Neural progenitor cell (in vitro differentiated cells): ENCODE measurements at places on chromosomes 1 and 21. TPM values are rescaled to one million over a fixed set of nuclear protein-coding genes. Genes with fewer than 3 reads are reported as not detected.

PKNOX1 gene
- 10.3 and 11.0 TPM in 2 replicates for total RNA-seq

TRIM67 gene
- not detected in 2 replicates for total RNA-seq

RAB13 gene
- 14.3 and 15.1 TPM in 2 replicates for total RNA-seq

FBXO2 gene
- total RNA-seq, result 0.56 and 7.3 TPM in 2 replicates

DAP3 gene
- 70.9 and 112 TPM in 2 replicates for total RNA-seq

C1orf198 gene
- total RNA-seq, result 48.5 and 66.7 TPM in 2 replicates

NTMT2 gene
- total RNA-seq, result not detected in 2 replicates

MEAF6 gene
- total RNA-seq, result 83.4 and 127 TPM in 2 replicates

SLX9 gene
- 4.7 and 17.1 TPM in 2 replicates for total RNA-seq

EFNA1 gene
- 0.34 and 0.65 TPM in 2 replicates for total RNA-seq

FCN3 gene
- not detected in 2 replicates for total RNA-seq

GPX7 gene
- 21.9 and 31.6 TPM in 2 replicates for total RNA-seq

IRF6 gene
- 0.34 and 3.3 TPM in 2 replicates for total RNA-seq

OR2L13 gene
- total RNA-seq, result not detected in 2 replicates

CSF3R gene
- total RNA-seq, result 0.56 TPM in 1 of 2 replicates, not detected in the other

CYP4A22 gene
- not detected in 2 replicates for total RNA-seq

SYCP1 gene
- 0.11 TPM in 1 of 2 replicates, not detected in the other for total RNA-seq

DPT gene
- total RNA-seq, result not detected in 2 replicates

GRCh38 chr21:46545363-46545762, 59.5 kb downstream of the S100B start:
- no peaks in the 10 kb centered on the region for H3K4me1 ChIP-seq
- no peak overlapping the region for H3K4me3 ChIP-seq
- peaks cover 4% of the 10 kb centered on the region for H3K36me3 ChIP-seq
- DNase-seq, result no peak
- H3K27me3 ChIP-seq, result no peaks in the 10 kb centered on the region

- DNase-seq, result no peak
- peaks cover 19% of the 10 kb centered on the region for H3K4me1 ChIP-seq
- no peak overlapping the region for H3K4me3 ChIP-seq
Observed at GRCh38 chr1:95703046-95703445, 469.0 kb downstream of the RWDD3 start.

- H3K4me3 ChIP-seq, result no peak overlapping the region
- no peak overlapping the region for H3K27ac ChIP-seq
- no peak for DNase-seq
- no peaks in the 10 kb centered on the region for H3K4me1 ChIP-seq
- H3K27me3 ChIP-seq, result peaks cover 28% of the 10 kb centered on the region
- H3K36me3 ChIP-seq, result no peaks in the 10 kb centered on the region
Observed at GRCh38 chr1:3673381-3674099, 21.2 kb downstream of the TP73 start.

GRCh38 chr1:239422818-239423217, 36.5 kb downstream of the CHRM3 start:
- H3K4me1 ChIP-seq, result no peaks in the 10 kb centered on the region
- no peaks in the 10 kb centered on the region for H3K27me3 ChIP-seq
- no peaks in the 10 kb centered on the region for H3K36me3 ChIP-seq

DNA sequence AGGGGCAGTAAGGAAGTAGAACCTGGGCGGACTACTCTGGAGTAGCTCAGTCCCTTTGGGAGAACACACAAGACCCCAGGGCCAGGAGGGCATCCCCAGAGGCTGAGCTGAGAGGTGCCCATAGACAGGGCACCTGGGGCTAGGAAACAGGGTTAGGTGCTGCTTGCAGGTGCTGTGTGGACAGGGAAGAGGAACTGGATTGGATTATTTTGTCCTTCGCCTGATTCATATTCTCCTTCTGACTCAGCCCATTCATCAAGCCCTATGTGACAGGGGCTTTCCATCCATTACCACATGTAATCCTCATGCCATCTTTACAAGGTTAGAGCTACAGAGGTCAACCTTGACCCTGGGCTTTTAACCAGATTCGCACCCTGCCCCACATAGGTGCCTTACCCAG, 183.9 kb downstream of the C1orf94 start:
- H3K4me3 ChIP-seq, result no peak overlapping the region
- H3K36me3 ChIP-seq, result no peaks in the 10 kb centered on the region
- H3K4me1 ChIP-seq, result peaks cover 5% of the 10 kb centered on the region

DNA sequence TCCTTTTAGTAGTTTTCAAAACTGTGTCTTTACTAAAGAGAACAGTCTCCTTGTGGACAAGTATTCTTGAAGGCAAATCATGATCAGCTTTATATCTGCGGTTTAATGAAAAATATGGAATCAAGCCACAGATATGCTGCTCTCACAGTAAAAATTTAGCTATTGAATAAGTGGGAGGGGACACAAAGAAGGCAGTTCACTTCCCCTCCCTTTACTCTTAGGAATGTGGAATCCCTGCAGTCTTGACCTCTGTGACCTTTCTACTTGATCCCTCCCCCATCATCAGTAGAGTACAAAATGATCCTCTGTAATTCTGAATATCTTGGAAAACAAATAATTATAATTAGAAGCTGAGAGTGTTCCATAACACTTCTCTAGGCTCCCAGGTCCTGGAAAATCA, 136.7 kb upstream of the HOOK1 start:
- H3K4me1 ChIP-seq, result peaks cover 87% of the 10 kb centered on the region
- no peaks in the 10 kb centered on the region for H3K27me3 ChIP-seq
- H3K4me3 ChIP-seq, result peak overlapping the region; percentile 15
- no peaks in the 10 kb centered on the region for H3K36me3 ChIP-seq
- peak overlapping the region; percentile 88 for H3K27ac ChIP-seq

- no peak for DNase-seq
- peaks cover 15% of the 10 kb centered on the region for H3K4me1 ChIP-seq
- no peak overlapping the region for H3K4me3 ChIP-seq
- H3K36me3 ChIP-seq, result no peaks in the 10 kb centered on the region
Observed at GRCh38 chr1:178942285-178943198, 71.7 kb upstream of the ANGPTL1 start.

GRCh38 chr1:147504801-147505311, 36.4 kb upstream of the BCL9 start:
- DNase-seq, result peak; percentile 89
- peak overlapping the region; percentile 34 for H3K4me3 ChIP-seq
- H3K36me3 ChIP-seq, result no peaks in the 10 kb centered on the region
- peak overlapping the region; percentile 73 for H3K27ac ChIP-seq

DNA sequence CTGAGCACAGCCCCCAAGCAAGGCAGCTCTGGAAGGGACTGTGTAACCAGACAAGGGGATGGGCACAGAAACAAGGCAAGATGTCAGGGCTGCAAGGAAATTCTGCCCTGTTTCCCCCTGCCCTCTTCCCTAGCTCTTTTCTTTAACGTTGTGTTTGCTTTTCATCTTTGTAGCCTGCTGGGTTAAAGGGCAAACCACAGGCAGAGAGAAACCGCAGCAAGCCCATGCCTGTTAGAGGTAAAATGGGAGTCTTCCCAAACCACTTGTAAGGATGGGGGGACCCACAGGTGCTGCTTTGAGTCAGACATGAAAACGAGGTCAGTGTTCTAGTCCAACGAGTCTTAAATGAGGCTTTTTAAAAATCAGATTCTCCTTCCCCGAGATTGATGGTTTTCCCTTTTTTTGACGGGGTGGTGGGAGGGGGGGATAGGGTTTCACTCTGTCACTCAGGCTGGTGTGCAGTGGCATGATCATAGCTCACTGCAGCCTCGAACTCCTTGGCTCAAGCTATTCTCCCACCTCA, 13.3 kb downstream of the TGFBR3 start:
- H3K36me3 ChIP-seq, result no peaks in the 10 kb centered on the region
- peaks cover 18% of the 10 kb centered on the region for H3K4me1 ChIP-seq
- H3K27ac ChIP-seq, result peak overlapping the region; percentile 69
- H3K27me3 ChIP-seq, result no peaks in the 10 kb centered on the region

GRCh38 chr21:15023776-15024175, 41.0 kb downstream of the NRIP1 start:
- H3K36me3 ChIP-seq, result no peaks in the 10 kb centered on the region
- peaks cover 10% of the 10 kb centered on the region for H3K4me1 ChIP-seq
- no peak overlapping the region for H3K4me3 ChIP-seq
- no peaks in the 10 kb centered on the region for H3K27me3 ChIP-seq

DNA sequence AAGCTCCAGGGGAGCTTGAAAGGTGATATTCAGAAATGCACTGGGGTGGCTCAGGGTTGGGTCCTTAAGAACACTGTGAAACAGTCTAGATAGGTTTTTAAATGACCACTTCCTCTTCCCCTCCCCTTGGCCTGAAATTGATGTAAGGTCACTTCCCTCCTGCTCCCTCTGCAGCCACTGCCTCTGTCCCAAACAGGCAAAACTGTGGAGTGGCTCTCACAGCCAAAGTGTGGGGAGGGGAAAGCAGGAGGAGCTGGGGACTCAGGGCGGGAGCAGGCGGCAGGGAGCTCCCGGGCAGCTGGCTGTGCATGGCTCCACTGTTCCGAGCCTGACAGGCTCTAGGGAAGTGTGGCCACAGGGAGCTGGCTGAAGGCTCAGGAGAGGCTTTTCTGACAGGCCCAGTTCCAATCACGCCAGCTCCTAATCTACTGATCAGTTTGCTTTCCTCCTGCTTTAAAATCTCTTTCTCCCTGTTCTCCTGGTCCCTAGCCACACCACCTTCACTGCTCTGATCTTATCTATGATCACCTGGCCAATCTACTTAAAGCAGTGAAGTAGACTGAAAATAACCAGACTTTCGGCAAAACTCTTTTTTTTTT, 5.1 kb upstream of the CSRP1 start:
- DNase-seq, result peak; percentile 54
- no peaks in the 10 kb centered on the region for H3K4me1 ChIP-seq
- peaks cover 31% of the 10 kb centered on the region for H3K27me3 ChIP-seq
- H3K27ac ChIP-seq, result no peak overlapping the region

- H3K27ac ChIP-seq, result no peak overlapping the region
- no peaks in the 10 kb centered on the region for H3K36me3 ChIP-seq
- DNase-seq, result peak; percentile 84
Observed at GRCh38 chr1:175319112-175319911, 126.7 kb upstream of the KIAA0040 start.

DNA sequence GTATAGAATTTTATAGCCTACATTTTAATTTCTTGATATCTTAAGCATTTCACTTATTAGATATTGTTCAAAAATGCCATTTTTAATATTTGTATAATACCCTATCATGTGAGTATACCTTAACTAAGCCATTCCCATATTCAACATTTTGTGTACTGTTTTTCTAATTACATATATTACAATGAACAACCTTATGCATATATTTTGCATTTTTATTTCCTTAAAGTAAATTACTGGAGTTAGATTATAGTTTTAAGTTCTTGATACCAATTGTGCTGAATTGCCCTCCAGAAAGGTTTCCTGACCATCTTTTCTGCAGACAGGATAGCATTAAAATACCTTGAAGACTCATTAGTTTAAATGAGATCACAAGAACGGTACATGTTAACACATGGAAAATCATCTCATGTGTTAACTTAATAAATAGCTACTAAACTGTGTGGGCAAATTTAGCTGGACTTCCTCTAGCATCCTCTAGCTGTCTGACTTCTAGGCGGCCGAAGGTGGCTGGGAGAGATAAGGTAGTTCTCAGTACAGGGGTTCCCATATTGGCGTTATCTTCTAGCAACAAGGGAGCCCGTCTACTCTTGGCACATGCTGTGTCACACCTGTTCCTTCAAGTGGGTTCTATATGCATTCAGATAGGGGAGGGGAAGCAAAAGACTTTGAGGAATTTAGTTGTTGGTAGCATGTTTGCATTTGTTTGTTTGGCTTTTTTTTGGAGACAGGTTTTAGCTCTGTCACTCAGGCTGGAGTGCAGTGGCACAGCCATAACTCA, 8.9 kb downstream of the DCLRE1B start:
- H3K4me1 ChIP-seq, result peaks cover 8% of the 10 kb centered on the region
- peaks cover 4% of the 10 kb centered on the region for H3K36me3 ChIP-seq
- no peak for DNase-seq
- no peak overlapping the region for H3K4me3 ChIP-seq
- no peaks in the 10 kb centered on the region for H3K27me3 ChIP-seq

GRCh38 chr1:48793863-48794262, 17.2 kb upstream of the BEND5 start:
- H3K4me1 ChIP-seq, result no peaks in the 10 kb centered on the region
- no peak overlapping the region for H3K27ac ChIP-seq
- DNase-seq, result no peak
- H3K4me3 ChIP-seq, result no peak overlapping the region

GRCh38 chr1:229213797-229214196, 57.1 kb upstream of the RAB4A start:
- no peaks in the 10 kb centered on the region for H3K4me1 ChIP-seq
- no peak overlapping the region for H3K4me3 ChIP-seq
- no peaks in the 10 kb centered on the region for H3K36me3 ChIP-seq
- no peak for DNase-seq
- no peaks in the 10 kb centered on the region for H3K27me3 ChIP-seq

DNA sequence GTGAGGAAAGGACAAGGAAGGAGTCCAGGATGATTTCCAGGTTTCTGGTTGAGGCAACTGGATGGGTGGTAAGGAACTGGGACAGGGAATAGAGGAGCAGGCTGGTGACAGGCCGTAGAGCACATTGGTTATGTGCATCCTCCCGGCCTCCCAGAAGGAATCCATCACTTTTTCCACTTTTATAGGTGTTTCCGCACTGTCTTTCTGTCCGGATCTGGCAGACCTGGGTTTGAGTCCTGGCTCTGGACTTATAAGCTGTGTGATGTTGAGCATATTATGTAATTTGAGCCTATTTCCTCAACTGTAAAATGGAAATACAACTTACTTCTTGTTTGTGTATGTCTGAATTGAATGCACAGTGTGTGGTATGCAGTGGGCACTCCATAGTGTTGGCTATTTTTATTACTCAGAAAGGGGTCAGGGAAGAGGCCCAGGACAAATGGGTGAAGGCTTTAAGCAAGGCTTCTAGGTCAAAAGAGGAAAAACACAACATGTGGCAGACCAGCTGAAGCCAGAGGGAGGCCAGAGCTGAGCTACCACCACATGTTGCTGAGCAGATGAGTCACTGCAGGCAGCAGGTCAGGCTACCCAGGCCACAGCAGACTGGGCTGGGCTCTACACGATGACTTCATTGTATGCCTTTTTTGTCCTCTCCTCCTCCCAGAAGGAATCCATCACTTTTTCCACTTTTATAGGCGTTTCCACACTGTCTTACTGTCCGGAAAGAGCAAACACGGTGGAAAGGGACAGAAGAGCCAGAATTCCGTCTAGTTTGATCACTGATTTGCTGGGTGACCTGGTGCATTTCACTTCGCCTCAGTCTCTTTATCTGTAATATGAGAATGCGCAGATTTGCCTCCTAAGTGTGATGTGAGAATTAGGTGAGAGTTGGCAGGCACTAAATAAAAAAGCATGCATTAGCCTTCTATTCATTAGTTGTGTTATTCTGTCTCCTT, 791 bp upstream of the MAST2 start:
- peak; percentile 38 for DNase-seq
- no peak overlapping the region for H3K27ac ChIP-seq
- peaks cover 15% of the 10 kb centered on the region for H3K4me1 ChIP-seq

- no peaks in the 10 kb centered on the region for H3K36me3 ChIP-seq
- peaks cover 10% of the 10 kb centered on the region for H3K4me1 ChIP-seq
- peaks cover 40% of the 10 kb centered on the region for H3K27me3 ChIP-seq
- H3K27ac ChIP-seq, result no peak overlapping the region
- DNase-seq, result no peak
Observed at GRCh38 chr1:205578780-205579571, 52.8 kb downstream of the ELK4 start.

GRCh38 chr1:158931055-158931737, at the start of gene PYHIN1:
PYHIN1 (plus strand) TSS chr1:158931552; CDS start chr1:158936911, 5,359 bp downstream.
- no peak within 1 kb of the TSS for H3K4me3 ChIP-seq
- no peaks in the 10 kb centered on the region for H3K27me3 ChIP-seq
- H3K4me1 ChIP-seq, result no peaks in the 10 kb centered on the region

- no peak overlapping the region for H3K27ac ChIP-seq
- H3K4me3 ChIP-seq, result no peak overlapping the region
- no peaks in the 10 kb centered on the region for H3K4me1 ChIP-seq
- no peaks in the 10 kb centered on the region for H3K27me3 ChIP-seq
Observed at GRCh38 chr1:182003025-182003725, 58.3 kb downstream of the ZNF648 start.
